ENCODE measurements at places on chromosomes 3 and 15.

DNA sequence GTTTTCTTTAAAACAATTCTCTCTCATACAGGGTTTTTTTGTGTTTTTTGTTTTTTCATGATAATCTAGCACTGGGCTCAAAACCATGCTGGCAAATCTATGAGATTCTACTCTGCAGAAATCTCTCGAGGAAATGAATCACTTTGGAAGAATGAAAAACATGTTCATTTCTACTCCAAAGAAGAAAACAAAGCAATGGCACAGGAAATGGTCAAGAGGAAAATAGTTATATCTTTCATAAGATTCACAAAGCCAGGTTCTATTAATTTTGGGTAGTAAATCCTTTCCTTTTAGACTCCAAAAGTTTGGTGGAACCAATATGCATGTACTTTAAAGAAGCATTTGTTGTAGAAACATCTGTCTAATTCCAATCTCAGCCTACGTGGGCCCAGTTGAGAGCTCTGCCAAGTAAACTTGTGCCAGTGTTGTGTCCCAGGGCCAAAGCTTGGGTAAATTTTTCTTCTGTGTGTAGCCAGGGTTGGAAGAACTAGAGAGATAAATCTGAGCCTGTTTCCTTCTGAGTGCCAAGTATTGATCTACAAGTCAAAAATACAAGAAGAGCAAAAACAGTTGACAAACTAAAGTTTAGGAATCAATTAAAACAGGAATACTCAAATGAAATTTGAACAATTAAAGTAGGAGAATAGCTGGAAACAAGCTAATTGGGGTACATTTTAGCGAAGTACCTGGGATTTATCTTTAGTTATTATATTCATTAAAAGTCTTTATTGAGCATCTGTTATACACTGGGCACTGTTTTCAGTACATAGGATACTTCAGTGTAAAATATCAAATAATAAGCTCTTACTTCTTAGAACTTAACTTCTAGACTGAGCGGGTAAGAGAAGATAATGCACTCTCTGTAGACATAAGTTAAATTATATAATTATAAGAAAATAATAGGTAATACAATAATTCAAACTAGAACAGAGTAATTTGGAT, 657.5 kb upstream of the NECTIN3 start:
- DNase-seq, result peak; percentile 8

GRCh38 chr3:56125358-56126005, 342.8 kb downstream of the ERC2 start:
- DNase-seq, result peak; percentile 69

- DNase-seq, result no peak
These were observed 866.0 kb upstream of the NR2F2 start for GRCh38 chr15:95464509-95464908.

- peak; percentile 39 for DNase-seq
These were observed 50.0 kb upstream of the GSK3B start for GRCh38 chr3:120144267-120144666.

- no peak for DNase-seq
These were observed 30.2 kb downstream of the ZNF710 start for GRCh38 chr15:90031231-90031791.

- no peak for DNase-seq
These were observed 3.2 kb downstream of the HTR3E start for GRCh38 chr3:184099806-184100686.

- DNase-seq, result no peak
These were observed 87.8 kb downstream of the C3orf70 start for GRCh38 chr3:185065059-185065458.

GRCh38 chr15:50939911-50940310, 31.4 kb downstream of the AP4E1 start:
- peak; percentile 46 for DNase-seq

- no peak for DNase-seq
These were observed 83.9 kb downstream of the CD47 start for GRCh38 chr3:108006881-108007331.

GRCh38 chr3:16871915-16872842, 12.6 kb upstream of the PLCL2 start:
- DNase-seq, result peak; percentile 79

- no peak for DNase-seq
These were observed 14.9 kb downstream of the SEMA6D start for GRCh38 chr15:47732248-47732647.

- DNase-seq, result no peak
These were observed 21.5 kb downstream of the ULK4 start for GRCh38 chr3:41940393-41940792.

GRCh38 chr15:80268101-80268500, 16.1 kb upstream of the CTXND1 start:
- no peak for DNase-seq

DNA sequence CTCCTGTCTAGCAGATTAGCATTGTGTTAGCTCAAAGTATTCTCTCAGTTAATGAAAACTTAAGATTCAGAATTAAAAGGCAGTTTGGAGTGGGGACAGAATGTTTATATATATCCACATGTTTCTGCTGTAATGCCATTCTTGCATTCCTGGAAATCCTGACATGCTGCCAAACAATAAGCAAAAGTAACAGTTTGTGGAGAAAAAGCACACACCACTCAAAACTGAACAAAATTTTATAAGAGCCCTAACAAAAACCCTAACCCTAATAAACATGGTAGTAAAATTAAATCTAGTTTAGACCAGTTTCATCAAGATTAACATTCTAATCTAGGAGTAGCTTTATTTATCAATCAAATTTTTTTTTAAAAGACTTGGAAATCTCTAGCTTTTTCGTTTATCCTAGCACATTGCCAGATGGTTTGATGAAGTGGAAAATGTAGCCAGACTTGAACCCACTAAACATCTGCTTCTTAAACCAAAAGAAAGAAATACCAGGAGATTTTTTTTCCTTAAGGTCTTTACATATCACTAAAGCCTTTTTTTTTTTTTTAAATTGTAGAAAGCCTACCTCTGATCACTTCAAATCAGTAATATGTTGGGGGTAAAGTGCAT, 3.7 kb downstream of the TCAIM start:
- DNase-seq, result peak; percentile 82

GRCh38 chr3:132380920-132381319, 36.4 kb upstream of the DNAJC13 start:
- no peak for DNase-seq

- no peak for DNase-seq
These were observed 306.5 kb downstream of the ROBO1 start for GRCh38 chr3:79461129-79461792.

GRCh38 chr3:72997421-72997961, 880 bp downstream of the PPP4R2 start:
- DNase-seq, result peak; percentile 78

GRCh38 chr15:56763141-56763895, 30.0 kb upstream of the ZNF280D start:
- DNase-seq, result peak; percentile 47

GRCh38 chr3:27378331-27378730, 9.1 kb upstream of the NEK10 start:
- no peak for DNase-seq

GRCh38 chr3:7506606-7507180, 645.8 kb downstream of the GRM7 start:
- no peak for DNase-seq

DNA sequence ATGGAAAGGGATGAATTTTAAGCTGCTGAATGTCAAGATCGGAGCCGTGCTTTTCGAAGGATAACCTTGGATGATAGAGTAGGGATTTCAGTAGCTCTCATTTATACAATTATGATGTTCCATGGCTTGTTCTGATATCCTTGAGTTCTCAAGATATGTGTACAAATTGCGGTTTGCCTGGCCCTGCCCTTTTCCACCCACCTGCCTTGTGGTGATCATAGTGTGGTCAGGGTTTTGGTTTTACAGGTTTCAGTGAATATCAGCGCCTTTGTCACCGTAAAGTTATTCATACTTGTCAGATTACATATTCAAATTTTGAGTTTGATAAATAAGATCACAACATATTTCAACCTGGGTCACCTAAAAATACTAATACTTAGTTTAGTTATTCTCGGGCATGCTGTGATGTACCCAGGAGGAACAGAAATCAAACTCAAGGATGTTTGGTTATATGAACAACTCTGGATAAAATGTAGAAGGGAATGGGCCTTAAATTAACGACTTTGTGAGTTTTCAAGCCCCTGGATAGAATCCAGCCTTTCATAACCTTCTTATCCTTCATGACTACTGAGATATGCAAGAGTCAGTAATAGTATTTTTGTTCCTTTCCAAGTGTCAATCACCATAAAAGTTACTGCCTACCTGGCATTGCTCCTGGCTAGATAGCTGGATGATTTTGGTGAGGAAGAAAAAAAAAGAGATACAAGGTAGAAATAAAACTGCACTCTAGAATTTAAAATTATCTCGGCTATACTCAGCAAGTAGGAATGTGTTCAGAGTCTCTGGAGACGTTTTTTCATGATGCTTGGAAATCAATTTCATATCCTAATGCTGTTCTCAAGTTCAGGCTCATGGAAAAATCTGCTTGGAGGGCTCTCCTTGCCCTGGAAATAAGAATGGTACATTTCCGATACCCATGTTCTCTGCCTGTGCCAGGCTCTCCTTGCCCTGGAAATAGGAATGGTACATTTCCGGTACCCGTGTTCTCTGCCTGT, 209.2 kb upstream of the TPRG1 start:
- no peak for DNase-seq

- no peak for DNase-seq
These were observed 21.7 kb downstream of the PXYLP1 start for GRCh38 chr3:141253326-141253725.

- no peak for DNase-seq
These were observed 98.9 kb downstream of the CHSY1 start for GRCh38 chr15:101152914-101153313.

- no peak for DNase-seq
These were observed 106.1 kb downstream of the EOMES start for GRCh38 chr3:27616031-27616430.

DNA sequence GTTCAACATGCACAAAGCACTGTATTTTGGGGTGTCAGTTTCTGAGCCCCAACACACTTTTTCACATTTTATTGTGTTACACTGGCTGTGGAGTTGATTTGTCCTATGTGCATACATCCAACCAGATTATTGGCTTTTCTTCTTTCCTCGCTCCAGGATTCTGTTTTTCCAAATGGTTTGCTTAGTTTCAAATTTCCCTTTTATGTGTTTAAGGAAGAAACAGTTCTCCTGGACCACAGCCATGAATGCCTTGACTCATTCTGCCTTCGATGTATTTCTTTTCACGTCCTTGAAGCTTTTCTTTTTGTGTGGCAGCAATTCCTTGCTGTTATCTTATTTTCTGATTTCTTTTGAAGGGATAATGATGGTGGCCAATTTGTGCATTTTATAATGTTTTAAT, 53.8 kb downstream of the CACNA2D3 start:
- DNase-seq, result peak; percentile 6

GRCh38 chr3:9066141-9066540, 102.9 kb upstream of the RAD18 start:
- peak; percentile 27 for DNase-seq

GRCh38 chr3:12179441-12179840, 20.7 kb upstream of the TIMP4 start:
- no peak for DNase-seq

- DNase-seq, result no peak
These were observed 163.1 kb downstream of the FMN1 start for GRCh38 chr15:33031324-33031821.

DNA sequence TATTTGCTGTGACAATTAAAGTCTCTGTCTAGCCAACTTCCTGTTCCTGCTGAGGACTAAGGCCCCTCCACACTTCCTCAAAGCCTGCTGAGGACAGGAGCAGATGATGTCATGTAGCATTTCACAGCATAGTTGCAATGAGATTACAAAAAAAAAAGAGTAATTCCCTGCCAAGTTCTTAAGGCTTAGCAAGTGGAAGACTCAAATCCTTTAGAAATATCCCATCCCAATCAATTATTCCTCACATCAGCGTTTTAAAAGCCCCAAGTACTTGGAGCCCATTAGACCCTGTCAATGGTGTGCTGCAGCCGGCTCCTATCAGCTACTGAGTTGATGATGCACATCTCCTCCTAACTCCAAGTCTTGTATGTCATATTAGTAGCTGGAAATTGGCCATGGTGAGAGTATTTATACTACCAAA, 51.7 kb downstream of the TRANK1 start:
- DNase-seq, result peak; percentile 78

DNA sequence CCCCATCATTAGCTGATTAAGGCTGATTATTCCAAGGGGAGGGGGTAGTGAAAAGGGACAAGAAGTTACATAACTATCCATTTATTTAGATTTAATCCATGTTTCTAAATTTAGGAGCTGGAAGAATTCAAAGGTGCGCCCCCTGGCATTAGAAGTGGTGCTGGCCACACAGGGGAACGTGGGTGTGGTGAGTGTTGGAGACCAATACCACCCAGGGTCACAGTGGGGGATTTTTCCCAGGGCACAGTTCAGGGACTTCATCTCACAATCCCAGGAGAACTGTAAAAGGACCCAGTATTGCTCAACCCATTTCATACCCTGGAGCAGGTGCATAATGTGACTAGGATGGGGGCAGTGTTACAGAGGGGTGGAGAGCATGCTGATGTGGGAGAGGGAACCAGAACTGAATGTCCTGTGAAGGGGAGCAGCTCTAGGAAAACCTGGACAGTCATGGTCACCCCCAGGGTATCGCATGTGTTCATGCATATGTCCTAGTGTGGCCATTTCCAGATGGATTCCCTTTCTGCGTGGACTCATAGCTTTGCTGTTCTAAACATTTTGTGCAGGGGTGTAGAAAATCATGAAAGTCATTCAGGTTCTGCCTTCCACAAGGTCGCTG, 110.3 kb downstream of the LSM3 start:
- no peak for DNase-seq

GRCh38 chr15:59240036-59240435, 33.4 kb downstream of the LDHAL6B start:
- DNase-seq, result no peak

DNA sequence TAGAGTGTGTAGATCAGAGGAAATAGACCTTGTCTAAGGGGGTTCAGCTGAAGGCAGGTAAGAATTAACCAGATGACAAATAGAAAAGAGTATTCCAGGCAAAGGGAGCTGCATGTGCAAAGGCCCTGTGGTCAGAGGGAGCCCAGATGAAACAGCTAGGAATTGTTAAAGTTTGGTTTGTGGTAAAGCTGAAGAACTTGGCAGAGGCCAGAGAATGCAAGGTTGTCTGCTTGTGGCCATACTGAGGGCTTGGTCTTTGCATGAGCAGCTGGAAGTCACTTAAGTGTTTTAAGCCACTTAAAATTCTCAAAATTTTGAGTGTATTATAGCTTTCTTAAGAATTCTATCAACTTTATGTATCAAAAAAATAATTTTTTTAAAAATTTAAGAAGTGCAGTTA, 116.5 kb downstream of the NEK10 start:
- DNase-seq, result no peak

GRCh38 chr15:85312929-85313331, 67.5 kb upstream of the AKAP13 start:
- DNase-seq, result no peak

GRCh38 chr3:32374788-32375595, 16.7 kb upstream of the CMTM7 start:
- peak; percentile 77 for DNase-seq

GRCh38 chr15:96327155-96327741, 3.3 kb upstream of the NR2F2 start:
- DNase-seq, result peak; percentile 95

GRCh38 chr15:60699845-60700244, 220.9 kb upstream of the ICE2 start:
- no peak for DNase-seq

GRCh38 chr3:171099911-171100310, 73.4 kb upstream of the SLC2A2 start:
- no peak for DNase-seq

Measured in umbilical cord (tissue), 2 donors.